ENCODE measurements at places on chromosomes 7 and 10.

- DNase-seq, result no peak
Observed at GRCh38 chr10:59991661-59992060, 85.3 kb upstream of the CCDC6 start.

DNA sequence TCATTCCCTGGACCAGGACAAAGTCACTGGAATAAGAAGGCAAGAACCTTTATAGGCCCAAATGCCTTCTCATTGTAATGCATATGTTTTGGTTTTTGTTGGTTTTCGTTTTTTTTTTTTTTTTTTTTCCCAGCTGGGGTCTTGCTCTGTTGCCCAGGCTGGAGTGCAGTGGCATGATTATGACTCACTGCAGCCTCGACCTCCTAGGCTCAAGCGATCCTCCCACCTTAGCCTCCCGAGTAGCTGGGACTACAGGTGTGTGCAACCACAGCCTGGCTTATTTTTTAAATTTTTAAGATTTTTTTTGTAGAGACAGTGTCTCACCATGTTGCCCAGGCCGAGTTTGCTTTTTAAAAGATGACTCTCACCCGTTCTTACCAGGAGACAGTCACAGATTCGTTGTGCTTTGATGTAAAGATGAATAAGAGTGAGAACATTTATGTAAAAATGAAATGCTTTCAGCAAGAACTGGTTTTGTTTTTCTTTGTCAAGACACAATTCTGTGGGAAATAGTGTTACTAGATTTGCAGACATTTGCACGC is 7.6 kb downstream of the IQCE start:
- no peak for DNase-seq

GRCh38 chr10:73992899-73993788 is 4.8 kb upstream of the VCL start:
- DNase-seq, result peak; percentile 8

DNA sequence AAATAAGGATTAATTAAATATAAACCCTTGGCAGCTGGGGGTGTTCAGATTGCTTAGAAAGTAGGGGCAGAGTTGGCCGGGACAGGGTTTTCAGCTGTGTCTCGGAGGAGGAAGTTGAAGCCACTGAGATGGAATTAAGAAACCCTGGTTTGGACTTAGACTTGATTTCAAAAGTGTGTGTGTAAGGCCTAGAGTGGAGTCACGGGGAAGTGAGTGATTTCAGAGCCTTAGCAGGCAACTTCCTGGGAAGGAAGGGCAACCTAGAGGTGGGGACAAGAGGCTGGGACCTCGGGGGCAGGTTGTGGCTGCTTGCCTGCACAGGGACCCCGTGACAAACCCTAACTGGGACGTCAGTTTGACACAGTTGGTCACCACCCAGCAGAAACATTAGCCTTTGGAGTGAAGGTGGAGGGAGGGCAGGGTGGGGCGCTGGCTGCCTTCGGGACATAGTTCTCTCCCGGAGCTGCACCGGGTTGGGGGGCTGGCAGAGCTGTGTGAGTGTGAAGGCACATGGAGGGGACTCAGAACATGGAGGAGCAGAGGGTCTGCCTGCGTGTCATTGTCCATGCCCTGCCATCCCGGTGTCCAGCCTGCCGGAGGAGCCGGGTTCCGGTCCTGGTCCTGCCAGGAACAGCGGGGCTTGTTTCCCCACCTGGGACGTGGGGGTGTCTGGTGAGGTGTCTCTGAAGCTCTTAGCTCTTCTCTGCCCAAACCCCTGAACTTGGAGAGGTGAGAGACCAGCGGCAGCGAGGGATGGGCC is 1.8 kb downstream of the BRI3 start:
- DNase-seq, result no peak

Measured in activated CD4-positive, alpha-beta T cell treated with anti-CD3 and anti-CD28 coated beads, Interleukin-2, Interleukin-6, amounts not matched to agents 100 ng/mL and 50 ng/mL, durations not matched to agents 16 hours and 8 hours (primary cell).